ENCODE measurements at places on chromosomes 6 and 20. TPM values are rescaled to one million over a fixed set of nuclear protein-coding genes. Genes with fewer than 3 reads are reported as not detected.

DNA sequence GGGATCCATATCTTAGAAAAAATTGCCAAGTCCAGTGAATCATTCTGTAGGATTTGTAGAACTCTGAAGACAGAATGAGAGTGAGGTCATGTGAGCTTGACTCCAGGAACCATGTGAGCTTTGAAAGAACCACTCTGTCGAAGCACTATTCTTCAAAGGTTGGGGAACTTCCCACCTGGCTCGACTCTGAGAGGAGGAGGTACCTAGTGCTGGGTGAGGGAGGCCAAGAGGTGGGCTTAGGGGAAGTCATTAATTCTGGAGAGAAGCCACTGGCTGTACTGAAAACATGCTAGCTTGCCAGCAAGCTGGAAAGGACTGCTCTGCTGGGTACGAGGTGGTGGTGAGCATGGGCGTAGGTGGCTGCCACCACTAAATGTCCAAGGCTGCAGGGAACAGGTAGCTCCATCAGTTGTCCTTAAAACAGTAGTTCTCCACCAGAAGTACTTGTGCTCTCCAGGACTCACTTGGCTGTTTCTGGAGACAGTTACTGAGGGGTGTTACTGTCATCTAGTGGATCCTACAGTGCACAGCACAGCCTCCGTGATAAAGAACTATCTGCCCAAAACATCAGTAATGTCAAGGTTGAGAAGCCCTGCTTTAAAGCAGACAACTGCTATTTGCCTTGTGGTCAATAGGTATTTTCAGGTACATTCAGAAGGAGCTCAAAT, 34.7 kb upstream of the SYNJ2 start:
- no peak for DNase-seq

GRCh38 chr6:17892097-17892686, 95.2 kb downstream of the KIF13A start:
- DNase-seq, result no peak

DNA sequence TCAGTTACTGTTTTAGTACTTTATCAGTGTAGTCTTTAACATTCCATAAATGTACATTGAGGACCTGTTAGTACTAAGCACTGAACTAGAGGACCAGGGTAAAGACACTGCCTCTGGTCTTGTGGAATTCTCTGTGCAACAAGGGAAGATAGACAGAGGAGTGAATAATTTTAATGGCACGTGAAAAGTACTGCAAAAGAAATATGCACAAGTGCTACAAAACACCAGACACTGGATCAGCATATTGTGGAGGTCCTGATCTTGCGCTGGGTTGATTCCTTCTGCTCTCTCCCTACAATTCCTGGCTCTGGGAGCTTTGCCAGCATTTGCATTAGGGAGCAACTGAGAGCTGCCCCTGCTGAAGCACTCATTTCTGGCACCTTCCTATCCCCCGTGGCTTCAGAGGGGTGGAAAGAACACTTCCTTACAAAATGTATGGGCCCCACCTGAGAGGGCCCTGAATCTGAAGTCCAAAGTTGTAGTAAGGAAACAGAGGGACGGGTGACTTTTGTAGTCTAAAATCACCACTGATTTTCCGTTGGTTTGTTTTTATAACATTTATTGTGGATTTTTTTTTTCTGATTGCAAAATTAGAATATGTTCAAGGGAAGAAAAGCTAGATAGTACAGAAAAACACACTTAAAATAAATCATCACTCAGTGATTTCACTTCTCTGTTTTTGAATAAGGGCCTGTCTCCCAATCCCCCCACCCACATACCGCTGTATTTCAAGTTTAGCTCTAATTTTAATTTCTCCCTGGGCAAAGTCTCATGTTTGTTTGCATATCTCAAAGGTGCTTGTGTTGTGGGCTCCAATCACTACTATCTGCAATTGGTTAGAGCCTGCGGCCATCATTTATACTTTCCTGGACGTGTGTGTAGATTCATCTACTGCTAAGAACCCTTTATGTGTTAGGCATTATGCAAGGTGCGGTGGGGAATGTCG, 4.9 kb downstream of the PKIG start:
- no peak for DNase-seq

PRR18 gene
- 0.29 TPM for polyA plus RNA-seq

- no peak for DNase-seq
Measured at GRCh38 chr20:25459916-25460535, 52.6 kb downstream of the GINS1 start.

GRCh38 chr6:138818496-138819194, 22.8 kb downstream of the ECT2L start:
- DNase-seq, result no peak

CYP24A1 gene
- not detected for polyA plus RNA-seq

DNA sequence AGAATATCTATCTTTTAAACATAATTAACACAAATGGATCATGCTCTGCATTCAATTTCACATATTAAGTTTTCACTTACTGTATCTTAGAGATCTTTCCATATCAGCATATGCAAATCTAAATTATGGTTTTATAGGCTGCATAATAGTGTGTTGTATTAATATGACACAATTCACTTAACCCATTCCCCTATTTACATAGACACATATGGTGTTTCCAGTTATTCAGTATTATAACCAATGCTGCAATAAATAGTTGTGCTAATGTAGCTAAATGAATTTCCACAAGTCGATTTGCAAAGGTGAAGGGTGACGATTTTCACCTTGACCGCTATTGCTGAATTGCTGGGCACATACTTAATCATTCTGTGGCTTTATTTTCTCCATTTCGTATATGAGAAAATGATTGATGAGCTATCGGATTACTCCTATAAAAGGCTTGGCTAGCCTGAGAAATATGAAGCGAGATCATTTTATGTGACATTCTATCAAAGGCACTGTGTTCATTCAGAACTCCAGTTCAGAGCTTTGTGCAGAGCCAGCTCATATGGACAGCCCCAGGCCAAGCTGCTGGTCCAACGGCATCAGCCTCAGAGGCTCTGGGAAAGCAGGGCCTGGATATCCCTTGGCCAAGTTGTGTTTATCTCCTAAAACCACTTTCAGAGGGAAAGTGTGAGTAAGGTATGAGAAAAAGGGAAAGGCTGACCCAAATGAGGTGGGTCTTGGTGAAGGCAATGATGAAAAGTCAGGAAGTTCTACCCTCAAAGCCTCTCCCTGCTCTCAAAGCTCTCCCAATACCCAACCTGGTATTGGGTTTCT, 50.8 kb downstream of the GFOD1 start:
- no peak for DNase-seq

- DNase-seq, result no peak
Measured at GRCh38 chr6:135286962-135287538, 105.9 kb downstream of the MYB start.

GRCh38 chr20:63926298-63926697, 29.9 kb downstream of the UCKL1 start:
- no peak for DNase-seq

SLC35D3 gene
- 1.7 TPM for polyA plus RNA-seq

- no peak for DNase-seq
Measured at GRCh38 chr6:156917213-156917612, 140.0 kb downstream of the ARID1B start.

- DNase-seq, result no peak
Measured at GRCh38 chr6:153024709-153025017, 22.2 kb upstream of the MTRF1L start.

- no peak for DNase-seq
Measured at GRCh38 chr20:32326504-32326845, 31.7 kb upstream of the ASXL1 start.

GRCh38 chr6:35388030-35388429, 45.7 kb downstream of the PPARD start:
- DNase-seq, result no peak
